Astrocyte of the spinal cord (primary cell): ENCODE measurements at places on chromosomes 5 and 9.

- DNase-seq, result no peak
Observed at GRCh38 chr9:2362150-2362549, 259.4 kb upstream of the VLDLR start.

- peak; percentile 57 for DNase-seq
Observed at GRCh38 chr9:13110766-13111417, 168.6 kb downstream of the MPDZ start.

DNA sequence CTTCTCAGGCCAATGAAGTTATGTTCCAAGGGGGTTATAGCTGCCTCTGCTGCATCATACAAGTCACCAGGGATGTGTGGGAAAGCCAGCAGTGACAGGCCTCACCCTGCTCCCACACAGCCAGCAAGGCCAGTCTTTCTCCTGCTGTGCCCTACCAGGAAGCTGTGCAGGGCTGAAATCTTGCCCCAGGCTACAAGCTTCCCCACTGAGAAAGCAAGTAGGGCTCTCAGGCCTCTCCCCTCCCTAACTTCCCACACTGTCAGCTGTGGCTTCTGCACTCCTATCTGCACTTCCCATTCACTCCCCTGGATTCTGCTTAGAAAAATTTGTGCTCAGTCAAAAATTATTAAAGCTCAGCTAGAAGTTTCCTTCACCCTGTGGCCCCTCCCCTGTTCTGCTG, 611.2 kb upstream of the ZNF608 start:
- no peak for DNase-seq

GRCh38 chr5:166719991-166720390, 1571.5 kb upstream of the WWC1 start:
- DNase-seq, result peak; percentile 18

DNA sequence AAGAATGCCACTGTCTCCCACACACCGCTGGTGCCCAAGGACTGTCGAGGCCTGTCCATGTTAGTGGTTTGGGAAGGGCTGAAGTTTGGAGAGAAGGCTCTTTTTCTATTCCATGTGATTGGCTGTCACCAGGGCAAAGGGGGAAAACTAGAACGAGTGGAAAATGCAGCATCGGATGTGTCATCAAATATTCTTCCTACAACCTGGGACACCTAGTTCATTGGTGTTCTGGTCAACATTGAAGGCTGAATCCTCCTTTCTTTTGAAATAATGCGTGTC, 53.2 kb downstream of the PIK3R1 start:
- DNase-seq, result no peak

DNA sequence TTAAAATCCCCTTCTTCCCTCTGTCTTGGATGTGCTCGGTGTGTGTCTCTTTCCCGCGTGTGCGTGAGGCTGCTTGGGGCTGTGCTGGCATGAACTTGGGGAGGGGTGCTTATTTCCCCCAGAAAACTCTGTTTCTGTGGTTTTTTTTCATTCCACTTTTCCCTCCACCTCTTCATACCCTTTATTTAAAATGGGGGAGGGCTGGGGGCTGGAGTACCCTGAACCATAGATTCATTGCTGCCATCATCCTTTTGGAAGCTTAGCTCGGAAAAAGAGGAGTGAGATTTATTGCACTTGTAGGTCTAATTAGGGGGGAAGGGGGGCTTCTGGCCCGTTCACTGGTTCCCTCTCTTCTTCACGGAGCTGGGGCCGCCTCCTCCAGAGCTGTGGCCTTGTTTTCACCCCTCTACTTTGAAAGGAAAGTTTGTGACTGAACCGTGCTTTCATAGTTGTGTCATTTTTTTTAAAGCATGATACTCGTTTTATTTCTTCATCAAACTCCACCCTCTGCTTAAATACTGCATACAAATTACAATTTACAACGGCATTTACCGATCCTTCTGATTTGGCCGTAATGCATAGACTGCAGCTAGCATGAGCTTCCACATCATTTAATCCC, 2.9 kb downstream of the NR2F1 start:
- peak; percentile 56 for DNase-seq

GRCh38 chr5:144191998-144192397, 21.3 kb downstream of the KCTD16 start:
- peak; percentile 79 for DNase-seq

DNA sequence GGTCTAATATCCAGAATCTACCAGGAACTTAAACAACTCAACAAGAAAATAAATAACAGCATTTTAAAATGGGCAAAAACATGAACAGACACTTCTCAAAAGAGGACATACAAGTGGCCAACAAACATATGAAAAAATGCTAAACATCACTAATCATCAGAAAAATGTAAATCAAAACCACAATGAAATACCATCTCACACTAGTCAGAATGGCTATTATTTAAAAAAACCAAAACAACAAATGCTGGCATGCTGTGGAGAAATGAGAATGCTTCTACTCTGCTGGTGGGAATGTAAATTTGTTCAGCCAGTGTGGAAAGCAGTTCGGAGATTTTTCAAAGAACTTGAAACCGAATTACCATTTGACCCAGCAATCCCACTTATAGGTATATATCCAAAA, 63.1 kb downstream of the ADAMTS6 start:
- DNase-seq, result no peak

DNA sequence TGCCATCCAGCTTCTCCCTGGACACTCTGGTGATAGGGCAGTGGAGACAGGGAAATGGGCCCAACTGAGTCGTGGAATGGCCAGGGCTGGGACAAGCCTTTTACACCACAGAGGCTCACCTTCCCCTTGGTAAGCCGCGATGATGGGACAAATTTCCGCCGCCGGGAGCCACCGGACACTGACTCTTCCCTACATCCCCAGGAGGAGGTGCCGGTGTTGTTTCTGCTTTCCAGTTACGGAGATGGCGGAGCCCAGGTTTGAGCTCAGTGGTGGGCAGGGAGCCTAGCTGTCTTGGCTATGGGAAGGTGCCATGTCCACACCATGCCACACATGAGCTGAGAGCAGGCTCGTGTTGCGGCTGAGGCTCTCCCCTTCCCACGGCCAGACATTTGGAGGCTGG, 19.9 kb upstream of the WNK2 start:
- DNase-seq, result no peak

- DNase-seq, result peak; percentile 78
Observed at GRCh38 chr9:77433675-77434445, 214.3 kb downstream of the GNA14 start.

DNA sequence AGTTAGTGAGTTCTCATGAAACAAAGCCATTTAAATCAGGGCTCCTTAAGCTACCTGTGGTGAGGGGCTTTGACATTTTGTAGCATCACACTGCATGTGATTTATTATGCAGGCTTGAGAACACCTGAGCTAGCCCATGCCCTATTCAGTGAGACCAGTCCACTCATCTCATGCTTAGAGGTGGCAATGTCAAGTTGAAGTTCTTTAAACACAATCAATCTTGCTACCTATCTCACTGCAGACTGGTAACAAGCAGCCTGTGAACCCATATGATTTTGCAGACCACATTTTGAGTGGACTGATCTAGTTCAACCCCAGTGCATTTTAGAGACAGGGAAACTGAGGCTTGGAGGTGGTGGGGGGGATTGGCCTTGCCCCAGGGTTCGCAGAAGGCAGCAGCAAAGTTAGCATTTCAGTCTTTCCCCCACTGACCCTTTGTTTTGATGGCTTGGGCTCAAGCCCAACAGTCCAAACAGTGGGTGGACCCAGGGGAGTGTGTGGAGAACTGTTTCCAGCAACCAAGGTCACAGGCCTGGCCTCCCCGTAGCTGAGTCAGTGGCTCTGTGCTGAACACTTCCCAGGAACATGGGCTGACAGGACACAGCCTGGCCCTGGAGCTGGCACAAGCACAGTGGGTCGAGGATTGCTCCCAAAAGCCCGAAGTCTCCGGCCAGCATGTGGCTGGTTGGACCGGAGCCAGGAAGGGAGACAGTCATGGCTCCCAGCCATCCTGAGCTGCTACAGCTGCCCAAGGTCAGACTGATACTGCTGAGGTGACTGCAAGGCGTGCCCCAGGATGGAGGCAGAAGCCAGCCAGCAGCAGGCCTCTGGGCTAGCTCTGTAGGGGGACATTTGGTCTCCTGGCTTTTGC, 95.3 kb downstream of the RGS3 start:
- DNase-seq, result peak; percentile 69

- DNase-seq, result no peak
Observed at GRCh38 chr5:53405396-53405795, 75.0 kb upstream of the FST start.

DNA sequence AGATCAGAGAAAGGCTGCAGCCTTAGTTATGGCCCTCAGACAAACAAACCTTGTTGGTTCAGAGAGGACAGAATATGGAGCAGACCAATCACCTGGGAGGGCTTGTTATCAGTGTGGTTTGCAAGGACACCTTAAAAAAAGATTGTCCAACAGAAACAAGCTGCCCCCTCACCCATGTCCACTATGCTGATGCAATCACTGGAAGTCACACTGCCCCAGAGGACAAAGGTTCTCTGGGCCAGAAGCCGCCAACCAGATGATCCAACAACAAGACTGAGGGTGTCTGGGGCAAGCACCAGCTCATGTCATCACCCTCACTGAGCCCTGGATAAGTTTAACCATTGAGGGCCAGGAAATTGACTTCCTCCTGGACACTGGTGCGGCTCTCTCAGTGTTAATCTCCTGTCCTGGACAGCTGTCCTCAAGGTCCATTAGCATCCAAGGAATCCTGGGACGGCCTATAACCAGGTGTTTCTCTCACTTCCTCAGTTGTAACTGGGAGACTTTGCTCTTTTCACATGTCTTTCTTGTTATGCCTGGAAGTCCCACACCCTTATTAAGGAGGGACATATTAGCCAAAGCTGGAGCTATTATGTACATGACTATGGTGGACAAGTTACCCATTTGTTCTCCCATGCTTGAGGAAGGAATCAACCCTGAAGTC, 36.9 kb upstream of the TBCA start:
- DNase-seq, result no peak

GRCh38 chr9:23577611-23578010, 248.4 kb downstream of the ELAVL2 start:
- DNase-seq, result no peak

DNA sequence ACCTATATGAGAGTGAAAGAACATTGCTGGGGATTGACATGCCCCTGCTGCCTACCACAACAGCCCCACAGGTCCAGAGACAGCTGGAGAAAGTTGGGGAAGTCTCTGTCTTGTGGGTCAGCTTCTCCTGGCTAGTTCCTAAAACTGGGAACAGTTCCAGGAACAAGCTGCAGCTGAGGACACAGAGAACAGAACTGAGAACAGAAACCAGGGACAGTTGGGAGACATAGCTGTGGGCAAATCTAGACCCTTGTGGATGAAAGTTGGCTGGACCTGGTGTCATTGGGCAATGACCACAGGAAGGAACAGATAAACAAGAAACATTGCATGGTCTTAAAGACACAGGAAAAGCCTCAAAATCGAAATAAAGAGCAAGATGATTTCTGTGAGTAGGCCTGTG, 58.3 kb upstream of the MOCS2 start:
- peak; percentile 48 for DNase-seq

GRCh38 chr5:95989283-95990048, 27.8 kb upstream of the ELL2 start:
- no peak for DNase-seq

GRCh38 chr9:1982074-1982473, 33.1 kb upstream of the SMARCA2 start:
- DNase-seq, result no peak
